NCI-H187 treated with DMSO at 0.1 percent for 48 hours (cell line): ENCODE measurements at places on chromosomes 6 and 20.

DNA sequence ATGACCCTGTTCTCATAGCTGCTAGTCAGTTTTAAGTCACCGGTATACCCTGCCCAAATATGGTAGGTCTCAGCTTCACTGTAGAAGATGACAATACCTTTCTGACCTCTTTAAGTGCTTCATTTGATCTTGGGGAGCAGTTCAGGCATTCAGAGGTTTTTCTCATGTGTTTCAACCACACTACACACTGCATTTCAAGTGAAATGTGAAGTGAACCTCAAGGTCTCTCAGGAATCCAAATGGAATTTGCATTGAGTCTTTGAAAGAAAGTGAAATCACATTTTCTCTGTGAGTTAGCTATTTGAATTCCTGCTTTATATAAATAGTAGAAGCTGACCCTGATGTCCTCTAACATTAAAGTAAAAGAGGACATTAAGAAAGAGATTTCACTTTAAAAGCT is 461.6 kb downstream of the ADGRB3 start:
- DNase-seq: no peak

- no peak for DNase-seq
These were observed 515.1 kb downstream of the FRK start for GRCh38 chr6:115545672-115545986.

DNA sequence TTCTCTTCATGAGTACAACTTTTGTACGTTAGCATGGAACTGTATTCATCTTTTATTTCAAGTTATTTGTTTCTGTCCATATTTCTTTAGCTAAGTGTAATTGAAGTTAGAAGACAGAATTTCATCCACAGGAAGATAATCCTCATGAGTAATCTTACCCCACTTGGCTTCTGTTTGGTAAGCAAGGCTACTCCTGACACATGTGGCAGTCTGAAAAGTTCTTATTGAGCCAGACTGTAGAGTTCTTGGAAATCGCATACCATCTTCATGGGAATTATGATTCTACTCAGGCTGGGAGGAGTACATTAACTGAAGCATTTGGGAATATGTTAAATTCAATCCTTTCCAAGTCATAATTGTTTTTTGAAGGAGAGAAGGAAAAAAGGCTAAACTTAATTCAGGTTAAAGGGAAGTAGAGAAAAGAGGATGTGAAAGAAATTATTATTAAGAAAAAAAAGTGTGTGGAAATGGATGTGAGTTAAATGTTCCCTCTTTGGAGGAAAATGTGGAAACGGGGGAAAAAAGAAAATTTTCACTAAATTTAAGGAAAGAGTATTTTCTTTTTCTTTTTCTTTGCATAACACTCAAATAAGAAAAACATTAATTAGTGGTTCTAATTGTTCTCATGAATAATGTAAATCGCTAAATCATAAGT is 41.5 kb upstream of the TENT5A start:
- DNase-seq: no peak

DNA sequence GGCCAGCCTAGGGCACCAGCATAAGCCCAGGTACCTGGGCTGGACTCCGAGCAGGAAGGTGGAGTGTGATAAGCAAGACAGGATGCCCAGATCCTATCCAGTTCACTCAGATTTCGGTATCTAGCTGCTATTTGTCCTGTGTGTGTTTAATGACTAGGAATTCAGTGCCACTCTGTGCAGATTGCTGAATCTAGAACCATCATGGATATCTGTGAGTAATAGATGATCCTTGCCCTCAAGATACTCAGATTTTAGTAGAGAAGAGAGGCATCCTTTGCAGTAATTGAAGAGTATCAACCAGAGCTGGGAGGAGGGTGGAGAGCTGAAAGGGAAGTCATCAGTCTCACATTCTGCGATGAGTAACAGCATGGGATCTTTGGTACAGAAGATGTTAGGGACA is 155.0 kb upstream of the ARID1B start:
- DNase-seq: no peak

GRCh38 chr6:26342106-26343004 is 22.6 kb upstream of the BTN3A2 start:
- no peak for DNase-seq

DNA sequence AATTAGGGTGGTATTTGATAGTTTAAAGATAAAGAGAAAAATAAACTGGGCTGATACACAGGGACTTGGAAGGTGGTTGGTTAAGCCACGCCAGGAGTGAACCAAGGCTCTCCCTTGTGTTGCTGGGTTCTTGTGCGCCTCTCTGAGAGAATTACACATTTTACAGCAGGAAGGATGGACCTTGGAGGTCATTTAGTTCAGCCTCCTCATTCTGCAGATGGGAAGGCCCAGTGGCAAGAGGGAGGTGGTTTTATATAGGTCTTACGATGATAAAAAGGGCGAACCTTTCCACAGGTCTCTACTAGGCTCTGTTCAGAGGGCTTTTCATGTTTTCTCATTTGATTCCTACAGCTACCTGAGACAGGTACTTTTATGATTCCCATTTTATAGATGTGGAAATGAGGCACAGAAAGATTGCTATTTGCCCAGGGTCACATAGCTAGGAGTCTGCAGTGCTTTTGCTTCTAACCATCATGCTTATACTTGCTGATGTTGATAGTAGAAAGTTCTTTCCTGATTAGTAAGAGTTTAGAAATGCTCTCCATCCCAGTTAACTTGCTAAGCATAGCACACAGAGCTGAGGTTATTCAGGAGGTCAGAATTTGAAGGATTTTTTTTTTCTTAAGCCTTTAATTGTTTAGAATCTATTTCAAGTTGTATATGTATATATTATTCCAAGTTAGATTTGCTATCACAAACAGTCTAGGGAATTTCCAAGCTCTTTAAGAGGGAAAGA is 12.8 kb downstream of the HIVEP1 start:
- DNase-seq: no peak

GRCh38 chr6:43125119-43125518 is 46.0 kb upstream of the SRF start:
- DNase-seq: no peak

GRCh38 chr6:144536079-144536478 is 250.9 kb downstream of the UTRN start:
- DNase-seq: no peak

DNA sequence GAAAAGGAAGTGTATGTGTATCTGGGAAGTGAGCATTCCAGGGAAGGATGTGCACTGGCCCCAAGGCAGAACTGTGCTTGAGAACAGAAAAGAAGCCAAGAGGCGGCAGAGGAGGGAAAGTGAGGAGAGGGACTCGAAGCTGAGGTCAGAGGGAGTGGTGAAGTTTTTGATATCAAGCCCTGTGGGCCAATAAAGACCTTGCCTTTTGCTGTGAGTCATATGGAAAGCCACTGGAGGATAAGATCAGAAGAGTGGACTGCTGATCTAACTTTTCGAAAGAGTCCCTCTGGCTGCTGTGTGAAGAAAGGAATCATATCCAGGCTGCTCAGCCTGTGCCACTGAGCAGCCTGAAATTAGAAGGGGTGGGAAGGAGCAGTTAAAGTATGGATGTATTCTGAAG is 99.4 kb downstream of the EYA4 start:
- DNase-seq: no peak

DNA sequence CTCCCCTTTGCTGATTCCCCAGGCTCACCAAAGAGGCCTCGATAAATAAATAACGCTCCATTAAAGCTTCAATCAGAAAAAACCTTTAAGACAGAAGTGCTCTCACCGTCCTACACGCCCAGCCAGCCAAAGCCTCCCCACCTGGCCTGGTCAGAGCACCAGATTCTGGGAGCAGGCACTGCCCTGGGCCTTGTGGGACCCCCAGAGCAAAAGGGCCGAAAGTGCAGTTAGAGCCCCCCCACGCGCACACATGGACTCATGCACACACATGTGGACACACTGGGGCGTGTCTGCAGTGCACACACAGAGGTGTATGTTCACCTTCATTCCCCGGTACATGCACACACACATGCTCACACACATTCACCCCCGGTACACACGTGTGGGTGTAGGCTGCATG is 1.9 kb upstream of the NECAB3 start:
- DNase-seq: no peak

DNA sequence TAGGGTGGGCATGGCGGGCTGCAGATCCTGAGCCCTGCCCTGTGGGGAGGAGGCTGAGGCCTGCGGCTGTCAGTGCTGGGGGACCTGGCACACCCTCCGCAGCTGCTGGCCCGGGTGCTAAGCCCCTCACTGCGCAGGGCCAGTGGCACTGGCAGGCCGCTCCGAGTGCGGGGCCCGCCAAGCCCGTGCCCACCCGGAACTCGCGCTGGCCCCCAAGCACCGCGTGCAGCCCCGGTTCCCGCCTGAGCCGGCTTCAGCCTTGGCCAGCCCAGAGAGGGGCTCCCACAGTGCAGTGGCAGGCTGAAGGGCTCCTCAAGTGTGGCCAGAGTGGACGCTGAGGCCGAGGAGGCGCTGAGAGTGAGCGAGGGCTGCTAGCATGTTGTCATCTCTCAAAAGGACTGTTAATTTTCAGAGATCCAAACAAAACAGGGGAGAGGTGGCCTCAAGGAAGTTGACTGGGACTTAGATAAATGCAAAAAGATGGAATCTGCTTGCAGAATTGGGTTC is 74.5 kb upstream of the RBM24 start:
- no peak for DNase-seq

GRCh38 chr6:166775180-166775922 is 148.3 kb upstream of the RPS6KA2 start:
- no peak for DNase-seq

DNA sequence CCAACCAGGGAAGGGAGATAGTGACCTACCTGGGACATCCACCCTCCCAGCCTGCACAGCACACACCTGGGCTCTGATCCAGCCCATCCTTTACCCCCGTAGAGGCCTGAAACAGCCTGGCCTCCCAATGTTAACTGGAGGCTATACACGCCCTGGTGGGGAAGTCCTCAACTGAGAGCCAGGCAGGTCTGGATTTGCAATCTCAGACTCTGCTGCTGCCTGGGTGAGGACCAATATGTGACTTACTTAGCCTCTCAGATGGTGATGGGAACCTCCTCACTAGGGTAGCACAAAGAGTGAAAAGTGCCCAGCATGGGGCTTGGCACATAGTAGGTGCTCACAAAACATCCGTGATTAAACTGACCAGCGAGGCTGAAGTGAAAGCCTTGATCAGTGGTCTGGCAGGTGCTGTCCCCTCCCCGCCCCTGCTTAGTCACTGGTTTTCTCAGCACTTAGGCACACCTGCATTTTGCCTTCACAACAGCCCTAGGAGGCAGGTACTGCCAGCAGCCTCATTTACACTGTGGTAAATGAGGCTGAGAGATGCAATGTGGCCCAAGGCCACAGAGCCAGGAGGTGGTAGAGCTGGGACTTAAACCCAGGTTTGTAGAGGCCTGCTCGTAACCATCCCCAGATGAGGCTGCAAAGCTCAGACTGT is 12.4 kb downstream of the PEDS1 start:
- no peak for DNase-seq
